Germinal center (tissue), 1 donor: ENCODE measurements at places on chromosomes 1 and 21.

DNA sequence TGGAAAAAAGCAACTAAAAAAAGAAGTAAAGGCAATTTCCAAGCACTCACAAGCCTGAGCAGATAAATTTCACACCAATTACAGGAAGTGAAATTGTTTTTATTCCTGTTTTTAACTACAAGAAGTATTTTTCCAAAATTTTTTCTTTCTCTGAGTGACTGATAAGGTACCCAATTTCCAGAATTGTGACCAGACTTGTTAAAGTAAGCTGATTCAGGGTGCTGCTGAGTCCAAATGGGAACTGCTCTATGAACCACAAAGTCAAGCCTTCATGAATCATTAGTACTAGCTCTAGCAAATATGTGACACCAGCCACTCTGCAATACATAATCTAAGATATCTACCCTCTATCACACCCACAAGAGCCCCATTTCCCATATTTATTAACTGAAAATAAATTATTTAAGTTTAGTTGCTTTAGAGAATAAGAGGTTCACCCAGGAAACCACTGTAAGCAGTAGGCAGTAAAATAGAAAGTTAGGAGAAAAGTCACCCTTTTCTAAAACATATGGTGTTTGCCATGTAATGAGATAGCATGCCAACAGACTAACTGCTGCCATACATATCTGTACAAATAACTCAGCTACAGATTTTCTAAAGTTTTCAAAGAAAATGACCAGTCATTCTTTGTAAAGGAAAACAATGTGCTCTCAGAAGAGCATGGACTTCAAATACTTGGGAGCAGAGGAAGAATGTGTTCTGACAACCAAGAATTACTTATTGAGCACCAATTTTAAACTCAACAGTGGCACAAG is 43.1 kb upstream of the TNFSF18 start:
- DNase-seq, result no peak

DNA sequence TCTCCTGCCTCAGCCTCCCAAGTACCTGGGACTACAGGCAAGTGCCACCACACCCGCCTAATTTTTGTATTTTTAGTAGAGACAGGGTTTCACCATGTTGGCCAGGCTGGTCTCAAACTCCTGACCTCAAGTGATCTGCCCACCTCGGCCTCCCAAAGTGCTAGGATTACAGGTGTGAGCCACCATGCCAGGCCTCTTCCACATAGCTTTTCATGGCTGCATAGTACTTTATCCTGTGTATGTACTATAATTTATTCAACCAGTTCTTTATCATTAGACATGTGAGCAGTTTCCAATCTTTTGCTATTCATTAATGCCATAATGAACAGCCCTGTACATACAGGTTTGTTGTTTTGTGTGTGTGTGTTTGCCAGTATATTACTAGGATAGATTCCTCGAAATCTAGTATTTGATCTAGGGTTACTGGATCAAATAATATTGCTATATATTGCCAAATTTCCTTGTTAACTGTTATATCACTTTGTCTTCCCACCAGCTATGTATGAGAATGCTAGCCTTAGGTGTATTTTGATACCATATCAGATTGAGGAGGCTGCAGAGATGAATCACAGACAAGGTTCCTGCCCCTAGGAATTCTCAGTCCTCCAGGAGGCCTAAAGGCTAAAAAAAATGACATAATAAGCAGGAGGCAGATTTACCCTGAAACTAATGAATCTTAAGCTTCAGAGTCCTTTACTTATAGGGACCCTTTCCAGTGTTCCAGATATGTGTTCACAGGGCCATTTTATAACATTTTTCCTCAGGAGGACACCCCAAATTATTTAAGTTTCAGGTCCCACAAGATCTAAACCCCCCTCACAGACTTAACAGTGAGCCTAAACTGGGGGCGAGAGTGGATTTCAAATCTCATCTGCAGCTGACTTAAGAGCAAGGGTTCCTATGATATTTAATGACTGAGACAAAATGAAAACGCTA is 2.1 kb upstream of the PDIK1L start:
- no peak for DNase-seq

GRCh38 chr1:43435146-43436145 is 18.3 kb downstream of the HYI start:
- DNase-seq, result no peak

- no peak for DNase-seq
Observed at GRCh38 chr1:81802707-81803430, 2.1 kb downstream of the ADGRL2 start.

- DNase-seq, result no peak
Observed at GRCh38 chr1:53073868-53074311, 11.9 kb downstream of the PODN start.

DNA sequence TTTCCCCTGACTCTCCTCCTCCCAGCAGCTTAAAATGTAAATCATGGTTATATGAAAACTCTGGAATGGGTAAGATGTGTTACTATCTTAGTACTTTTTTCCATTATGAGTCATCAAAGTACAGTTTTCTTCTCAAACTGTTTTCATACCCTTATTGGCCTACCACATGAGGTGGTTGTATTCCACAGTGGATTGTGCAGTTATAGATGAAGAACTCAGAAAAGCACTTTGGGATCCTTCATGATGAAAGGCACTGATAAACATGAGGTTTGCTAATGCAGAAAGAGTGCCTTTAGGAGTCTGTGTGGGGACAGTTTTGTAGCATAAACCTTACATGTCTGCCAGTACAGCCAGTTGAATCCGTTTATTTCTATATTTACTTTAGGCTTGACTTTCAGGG is 32.0 kb upstream of the MYOCOS start:
- DNase-seq, result no peak

- no peak for DNase-seq
Observed at GRCh38 chr1:24369801-24370200, 43.8 kb downstream of the STPG1 start.

DNA sequence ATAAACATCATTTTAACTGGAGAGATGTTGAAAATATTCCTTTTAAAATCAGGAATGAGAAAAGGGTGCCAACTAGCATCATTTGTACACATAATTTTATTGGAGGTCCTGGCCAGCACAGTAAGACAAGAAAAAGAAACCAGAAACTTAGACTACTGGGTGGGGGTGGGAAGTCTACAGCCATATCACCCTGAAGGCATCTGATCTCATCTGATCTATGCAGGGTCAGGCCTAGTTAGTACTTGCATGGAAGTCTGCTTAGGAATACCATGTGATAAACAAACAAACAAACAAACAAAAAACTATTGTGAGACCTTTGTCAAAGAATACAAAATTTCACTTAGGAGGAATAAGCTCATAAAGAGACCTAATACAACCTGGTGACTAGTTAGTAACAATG is 54.2 kb downstream of the EIF2B3 start:
- no peak for DNase-seq

- DNase-seq, result no peak
Observed at GRCh38 chr1:56360021-56360420, 219.3 kb downstream of the PLPP3 start.

GRCh38 chr1:47030170-47030805 is 6.8 kb downstream of the CYP4X1 start:
- DNase-seq, result no peak

DNA sequence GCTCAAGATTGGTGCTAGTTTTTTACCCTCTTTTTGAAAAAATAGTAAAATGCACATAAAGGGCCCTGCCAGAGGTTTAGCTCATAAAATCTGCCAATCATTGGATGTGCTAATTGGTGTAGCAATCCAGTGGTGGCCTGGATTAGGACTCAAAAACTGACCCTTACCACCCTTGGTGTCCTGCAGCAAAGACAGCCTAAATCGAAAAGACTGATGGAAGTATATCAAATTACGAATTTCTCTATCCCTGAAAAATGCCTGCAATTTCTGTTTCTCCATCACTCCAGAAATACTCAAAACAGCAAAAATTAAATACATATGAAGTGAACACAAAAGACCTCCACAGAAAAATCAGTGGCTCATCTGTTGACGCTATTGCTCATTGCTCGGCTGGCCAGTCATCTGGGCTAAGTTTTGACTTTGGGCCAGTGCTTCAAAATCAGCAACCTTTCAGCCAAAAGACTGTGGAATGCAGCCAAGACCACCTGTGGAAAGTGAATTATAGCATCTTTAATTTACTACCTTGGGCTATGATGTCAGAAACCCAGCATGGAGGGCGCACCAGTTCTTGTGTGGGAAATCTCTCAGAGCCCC is 30.0 kb downstream of the WLS start:
- DNase-seq, result no peak

DNA sequence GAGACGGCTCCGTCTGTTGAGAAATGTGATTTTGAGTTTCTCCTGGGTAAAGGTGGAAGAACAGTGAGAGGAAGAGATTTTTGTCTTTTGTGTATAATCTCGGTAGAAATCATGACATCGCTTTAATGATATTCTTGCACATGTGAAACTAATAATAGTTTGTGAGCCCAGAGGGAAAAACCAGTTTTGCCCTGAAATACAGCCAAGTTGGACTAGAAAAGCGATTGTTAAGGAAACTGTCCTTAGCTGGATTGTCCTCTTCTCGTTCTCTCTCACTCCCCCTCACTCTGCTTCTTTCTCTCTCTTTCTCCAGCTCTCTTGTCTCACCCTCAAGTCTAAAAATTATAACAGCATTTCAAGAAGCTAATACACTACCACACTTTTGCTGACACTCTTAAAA is 17.1 kb downstream of the KCNJ6 start:
- no peak for DNase-seq

DNA sequence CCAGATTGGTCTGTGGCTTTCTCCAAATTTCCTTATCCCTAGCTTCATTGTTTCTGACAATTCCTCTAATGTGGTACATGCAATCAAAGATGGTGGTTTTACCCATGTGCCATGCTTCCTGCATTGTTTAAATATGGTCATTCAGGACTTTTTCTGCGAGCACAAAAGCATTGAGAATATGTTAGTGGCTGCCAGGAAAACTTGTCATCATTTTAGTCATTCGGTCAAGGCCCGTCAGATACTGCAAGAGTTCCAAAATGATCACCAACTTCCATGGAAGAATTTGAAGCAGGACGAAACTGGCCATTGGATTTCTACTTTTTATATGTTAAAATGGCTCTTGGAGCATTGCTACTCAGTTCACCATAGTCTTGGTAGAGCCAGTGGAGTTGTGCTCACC is 3.7 kb downstream of the ZBED6 start:
- no peak for DNase-seq

DNA sequence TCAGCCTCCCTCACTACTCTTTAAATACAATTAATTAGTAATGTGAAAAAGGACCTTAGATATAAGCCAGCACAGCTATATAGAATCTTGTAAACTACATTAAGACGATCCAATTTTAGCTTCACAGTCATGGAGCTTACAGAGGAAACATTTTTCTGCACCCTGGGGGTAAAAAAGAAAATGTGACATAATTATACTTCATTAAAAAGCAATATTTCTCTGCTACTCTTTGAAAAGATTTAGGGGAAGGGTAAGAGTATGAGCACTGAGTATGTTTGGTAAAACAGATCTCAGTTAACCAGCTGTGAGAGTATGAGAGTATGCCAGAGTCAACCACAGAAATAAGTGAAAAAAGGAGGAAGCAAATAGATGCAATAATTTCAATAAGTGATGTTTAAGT is 1415.9 kb downstream of the PLA2G4A start:
- DNase-seq, result no peak

DNA sequence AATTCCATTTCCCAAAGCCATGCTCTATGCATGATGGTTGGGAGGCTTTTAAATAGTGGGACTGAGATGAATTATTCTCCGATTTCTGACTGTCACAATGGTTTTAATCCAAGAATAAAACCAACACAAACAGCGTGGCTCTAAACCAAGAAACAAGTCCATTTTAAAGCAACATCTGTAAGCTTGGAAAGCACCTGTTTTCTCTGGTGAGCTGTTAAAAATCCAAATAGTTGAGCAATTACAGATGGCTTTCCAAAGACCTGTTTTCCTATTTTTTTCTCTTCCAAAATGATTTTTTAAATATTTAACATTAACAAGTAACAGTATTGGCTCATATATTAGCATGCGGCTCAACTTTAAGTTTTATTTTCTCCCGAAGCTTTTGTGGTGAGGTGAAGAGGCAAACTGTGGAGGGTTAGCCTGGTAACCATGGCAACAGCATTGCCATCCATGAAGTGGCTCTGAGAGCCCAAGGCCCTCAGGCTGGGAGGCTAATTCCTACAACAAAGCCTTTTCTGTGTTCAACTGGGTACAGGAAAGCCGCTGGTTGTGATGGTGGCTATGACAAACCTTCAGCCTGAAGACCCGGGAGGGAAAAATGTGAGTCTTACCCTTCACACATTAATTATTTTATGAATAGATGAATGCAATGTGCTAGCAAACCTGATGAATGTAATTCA is 56.7 kb upstream of the B3GALT5 start:
- no peak for DNase-seq

DNA sequence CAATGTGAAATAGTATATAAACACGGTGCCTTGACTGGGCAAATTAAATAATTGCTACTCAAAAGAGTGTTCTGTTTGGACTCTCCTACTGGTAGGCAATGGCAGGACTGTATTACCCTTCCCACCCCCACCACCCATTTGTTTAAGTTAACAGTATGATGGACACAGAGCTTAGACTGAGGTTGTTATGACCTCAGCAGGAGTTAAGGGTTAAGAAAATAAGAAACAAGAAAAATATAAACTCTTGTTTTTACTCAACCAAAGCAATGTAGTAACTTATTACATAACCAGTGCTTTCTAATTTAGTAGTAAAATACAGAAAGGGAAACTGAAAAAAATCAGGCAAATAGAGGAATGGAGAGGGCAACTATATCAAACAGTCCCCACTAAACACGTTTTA is 19.9 kb upstream of the SERPINC1 start:
- DNase-seq, result no peak

- no peak for DNase-seq
Observed at GRCh38 chr1:193264313-193265065, 78.1 kb upstream of the B3GALT2 start.

DNA sequence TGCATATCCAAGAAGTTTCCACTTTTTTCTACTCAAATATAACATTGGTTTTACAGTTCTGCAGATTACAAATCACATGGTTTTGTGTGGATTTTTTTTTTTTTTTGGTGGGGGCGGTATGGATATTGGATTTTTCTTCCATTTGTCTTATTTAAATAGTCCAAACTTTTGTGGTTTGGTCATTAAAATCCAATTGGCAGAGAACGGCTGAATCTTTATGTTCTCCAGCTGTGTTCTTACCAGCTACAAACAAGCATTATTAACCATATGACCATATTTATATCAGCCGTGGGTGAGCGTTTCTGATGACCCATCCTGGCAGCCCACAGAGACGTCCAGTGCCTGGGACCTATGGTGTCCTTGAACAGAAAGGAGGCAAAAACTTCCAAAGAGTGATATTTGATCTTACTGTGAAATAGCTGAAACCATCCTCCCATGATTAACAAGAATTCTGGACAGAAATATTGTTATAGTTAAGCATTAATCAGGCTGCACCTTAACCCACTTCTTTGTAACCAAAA is 200.4 kb downstream of the LYPLAL1 start:
- no peak for DNase-seq

DNA sequence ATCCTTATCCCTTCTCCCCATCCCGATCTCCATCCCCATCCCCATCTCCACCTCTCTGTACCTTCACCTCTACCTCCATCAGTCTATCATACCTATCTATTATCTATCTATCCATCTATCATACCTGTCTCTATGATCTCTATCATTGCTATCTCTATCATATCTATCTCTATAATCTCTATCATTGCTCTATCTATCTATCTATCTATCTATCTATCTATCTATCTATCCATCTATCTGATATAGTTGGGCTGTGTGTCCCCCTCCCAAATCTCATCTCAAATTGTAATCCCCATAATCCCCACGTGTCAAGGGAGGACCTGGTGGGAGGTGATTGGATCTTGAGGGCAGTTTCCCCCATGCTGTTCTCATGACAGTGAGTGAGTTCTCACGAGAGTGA is 97.9 kb upstream of the PAXBP1 start:
- no peak for DNase-seq
